ENCODE measurements at places on chromosomes 3 and 15.

DNA sequence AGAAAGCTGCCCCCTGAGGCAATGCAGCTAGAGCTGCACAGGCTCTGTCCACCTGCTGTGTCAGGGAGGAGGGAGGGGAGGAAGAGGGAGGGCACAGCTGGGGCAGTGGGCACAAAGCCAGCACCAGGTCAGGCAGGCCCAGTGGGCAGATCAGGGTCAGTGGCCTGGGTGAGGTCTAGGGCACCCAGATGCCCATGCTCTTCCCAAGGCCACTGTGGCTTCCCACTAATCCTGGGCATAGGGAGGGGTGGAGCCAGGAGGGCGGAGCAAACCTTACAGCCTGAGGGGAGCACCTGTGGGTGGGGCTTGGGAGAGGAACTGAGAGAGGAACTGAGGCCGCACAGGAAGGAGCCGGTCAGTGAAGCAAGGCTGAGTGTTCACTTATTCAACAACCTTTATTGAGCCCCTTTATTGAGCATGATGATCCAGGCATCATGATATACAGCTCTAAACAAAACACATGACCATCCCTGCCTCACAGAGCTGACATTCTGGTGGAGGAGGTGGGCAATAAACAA lies 55.0 kb downstream of the RHCG start:
- no peak for DNase-seq

- DNase-seq = no peak
Measured at GRCh38 chr3:99950921-99951320, 133.3 kb downstream of the CMSS1 start.

DNA sequence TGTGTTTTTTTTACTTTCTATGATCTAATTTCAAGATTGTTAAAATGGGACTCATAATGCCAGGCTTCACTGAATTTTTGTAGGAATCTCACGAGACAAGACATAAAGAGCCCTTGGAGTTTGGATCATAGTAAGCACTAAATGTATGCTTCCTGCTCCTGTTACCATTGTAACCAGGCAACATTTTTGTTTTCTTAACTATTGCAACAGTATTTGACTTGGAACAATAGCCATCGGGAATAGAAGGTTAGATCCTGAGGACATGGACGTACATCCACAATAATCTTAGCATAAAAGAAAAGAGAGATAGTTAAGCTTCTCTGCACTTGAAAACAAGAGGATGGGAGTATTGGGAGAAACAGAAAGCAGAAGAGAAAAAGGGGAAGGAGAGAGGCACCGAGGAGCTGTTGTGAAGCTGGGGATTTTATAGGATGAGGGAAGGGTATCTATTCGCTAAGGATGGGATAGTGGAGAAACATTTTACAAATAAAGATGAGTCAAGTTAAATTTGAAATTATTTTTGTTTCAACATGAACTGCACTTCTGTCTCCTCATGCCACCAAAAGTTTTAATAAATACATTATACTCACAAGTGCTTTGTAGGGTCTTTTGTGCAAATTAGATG lies 131.4 kb downstream of the TMCO5A start:
- DNase-seq = no peak

GRCh38 chr15:60371175-60372051 lies 26.4 kb downstream of the ANXA2 start:
- no peak for DNase-seq

DNA sequence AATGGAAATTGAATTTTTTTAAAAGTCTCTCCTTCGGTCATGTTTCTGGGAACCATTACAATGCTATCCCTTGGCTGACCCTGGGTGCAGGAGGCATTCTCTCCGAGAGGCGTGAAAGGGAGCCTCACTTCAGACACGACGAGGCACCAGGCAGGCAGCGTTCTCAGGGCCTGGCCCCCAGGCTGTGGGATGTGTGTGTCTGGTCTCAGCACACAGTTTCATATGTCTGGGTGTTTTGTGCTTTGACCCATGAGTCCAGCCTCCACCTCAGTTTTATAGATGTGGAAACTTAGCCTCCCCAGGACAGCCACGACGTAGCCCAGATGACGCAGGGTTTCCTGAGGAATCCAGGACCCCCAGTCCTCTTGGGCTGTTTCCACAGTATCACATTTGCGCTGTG lies 34.0 kb downstream of the FGD5 start:
- DNase-seq = no peak

GRCh38 chr3:171965067-171965712 lies 74.2 kb upstream of the FNDC3B start:
- no peak for DNase-seq

DNA sequence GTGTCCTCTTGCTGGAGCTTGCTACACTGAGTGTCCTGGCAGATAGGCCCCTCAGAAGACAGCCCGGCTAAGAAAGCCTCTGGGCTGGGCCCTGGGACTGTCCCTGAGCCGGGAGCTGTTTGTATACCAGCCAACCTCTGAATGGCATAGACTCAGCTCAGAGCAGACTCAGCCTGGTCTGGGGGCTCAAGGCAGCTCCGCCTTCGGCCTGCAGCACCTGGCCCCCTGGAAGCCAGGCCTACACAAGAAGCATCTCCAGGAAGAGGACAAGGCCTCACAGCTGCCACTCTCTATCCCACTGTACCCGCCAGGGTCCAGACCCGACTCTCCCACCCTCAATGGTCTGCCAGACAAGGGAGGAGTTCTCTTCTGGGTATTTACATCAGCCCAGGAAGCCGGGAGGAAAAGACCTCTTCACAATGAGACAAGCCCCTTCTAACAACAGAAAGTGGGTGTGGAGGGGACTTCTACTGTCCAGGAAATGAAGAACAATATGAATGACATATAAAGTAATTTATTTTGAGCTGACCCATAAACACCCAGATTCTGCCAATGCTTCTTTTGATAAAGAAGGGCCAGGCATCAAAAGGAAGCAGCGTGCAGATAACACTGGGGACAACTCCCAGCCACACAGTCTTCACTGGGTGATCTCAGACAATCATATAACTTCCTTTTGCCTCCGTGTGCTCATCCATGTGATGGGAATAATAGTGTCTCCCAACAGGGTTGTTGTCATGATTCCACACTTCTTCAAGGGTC lies 110.2 kb downstream of the TPRA1 start:
- no peak for DNase-seq

GRCh38 chr15:66294932-66295235 lies 1.5 kb downstream of the DIS3L start:
- no peak for DNase-seq

- DNase-seq = no peak
Measured at GRCh38 chr15:99914723-99915122, 181.5 kb upstream of the LYSMD4 start.

DNA sequence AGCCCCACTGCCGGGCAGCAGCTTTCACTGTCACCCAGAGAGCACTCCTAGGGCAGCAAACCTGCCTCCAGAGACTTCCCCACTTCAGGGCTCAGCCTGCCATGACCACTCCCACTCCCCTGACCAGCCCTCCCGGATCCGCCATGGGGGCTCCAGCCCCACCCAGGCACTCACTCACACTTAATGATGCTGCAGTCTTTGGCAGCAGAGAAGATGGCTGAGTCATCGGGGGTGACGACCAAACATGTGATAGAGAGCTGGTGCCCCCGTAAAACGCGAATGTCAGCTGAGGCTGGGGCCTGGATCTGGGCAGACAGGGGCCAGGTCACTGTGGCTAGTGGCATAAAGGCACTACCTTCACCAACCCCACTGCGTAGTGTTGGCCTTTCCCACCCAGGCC lies 4.7 kb downstream of the RRP9 start:
- no peak for DNase-seq

DNA sequence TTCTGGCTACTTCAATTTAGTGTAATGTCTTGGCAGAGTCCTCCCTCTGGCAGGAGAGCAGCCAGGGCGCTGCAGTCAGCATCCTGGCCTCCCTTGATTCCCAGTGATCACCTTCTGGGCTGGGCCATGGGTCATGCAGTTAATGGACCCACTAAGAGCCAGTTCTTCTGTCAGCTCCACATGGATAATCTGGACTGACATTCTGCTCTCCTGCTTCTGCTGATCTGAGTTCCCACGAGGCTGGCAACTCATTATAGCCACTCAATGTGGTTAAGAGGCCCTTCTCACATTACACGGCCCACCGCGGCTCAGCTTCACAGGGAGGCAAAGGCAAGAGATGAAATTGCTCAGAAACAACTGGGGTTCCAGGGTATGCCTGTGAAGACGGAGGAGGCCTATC lies 94.0 kb downstream of the WDR76 start:
- DNase-seq = no peak

DNA sequence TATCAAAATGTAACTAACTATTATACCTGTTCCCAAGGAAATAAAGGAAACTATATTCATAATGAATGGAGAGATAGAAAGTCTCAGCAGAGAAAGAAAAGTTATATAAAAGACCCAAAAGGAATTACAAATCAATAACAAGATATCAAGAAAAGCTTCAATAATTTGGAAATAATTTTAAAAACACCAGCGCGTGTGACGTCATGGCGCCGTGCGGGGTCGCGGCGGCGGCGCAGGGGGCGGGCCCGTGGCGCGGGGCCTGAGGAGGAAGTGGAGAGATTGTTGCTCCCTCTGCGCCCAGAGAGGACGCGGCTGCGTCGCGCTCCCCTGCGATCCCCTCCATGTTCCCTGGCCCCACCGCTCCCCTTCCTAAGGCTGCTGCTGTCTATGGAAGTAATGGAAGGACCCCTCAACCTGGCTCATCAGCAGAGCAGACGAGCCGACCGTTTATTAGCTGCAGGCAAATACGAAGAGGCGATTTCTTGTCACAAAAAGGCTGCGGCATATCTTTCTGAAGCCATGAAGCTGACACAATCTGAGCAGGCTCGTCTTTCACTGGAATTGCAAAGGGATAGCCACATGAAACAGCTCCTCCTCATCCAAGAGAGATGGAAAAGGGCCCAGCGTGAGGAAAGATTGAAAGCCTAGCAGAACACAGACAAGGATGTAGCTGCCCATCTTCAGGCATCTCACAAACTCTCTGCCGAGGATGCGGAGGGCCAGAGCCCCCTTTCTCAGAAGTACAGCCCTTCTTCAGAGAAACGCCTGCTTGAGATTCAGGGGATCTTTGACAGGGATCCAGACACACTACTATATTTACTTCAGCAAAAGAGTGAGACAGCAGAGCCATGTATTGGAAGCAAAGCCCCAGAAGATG lies 4.1 kb downstream of the XCR1 start:
- no peak for DNase-seq

GRCh38 chr15:29348336-29348914 lies 78.8 kb upstream of the NSMCE3 start:
- no peak for DNase-seq

DNA sequence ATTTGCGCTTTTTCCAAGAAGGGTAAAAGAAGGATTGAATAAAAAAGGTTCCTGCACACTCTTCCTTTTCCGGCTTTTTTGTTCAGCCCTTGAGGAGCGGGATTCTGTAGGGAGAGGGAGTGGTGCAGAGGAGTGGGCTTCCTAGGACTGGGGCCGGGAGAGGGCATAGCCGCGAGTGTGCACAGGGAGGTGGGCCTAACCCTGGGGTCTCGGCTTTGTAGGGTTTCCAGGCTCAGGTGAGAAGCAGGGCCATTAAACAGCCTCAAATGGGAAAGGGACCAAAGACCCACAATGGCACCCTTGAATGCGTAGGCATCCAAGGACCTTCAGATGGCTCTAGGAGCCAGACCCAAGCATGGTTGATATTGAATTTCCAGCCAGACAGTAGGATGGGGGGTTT lies 35.4 kb upstream of the RAB6B start:
- DNase-seq = no peak

DNA sequence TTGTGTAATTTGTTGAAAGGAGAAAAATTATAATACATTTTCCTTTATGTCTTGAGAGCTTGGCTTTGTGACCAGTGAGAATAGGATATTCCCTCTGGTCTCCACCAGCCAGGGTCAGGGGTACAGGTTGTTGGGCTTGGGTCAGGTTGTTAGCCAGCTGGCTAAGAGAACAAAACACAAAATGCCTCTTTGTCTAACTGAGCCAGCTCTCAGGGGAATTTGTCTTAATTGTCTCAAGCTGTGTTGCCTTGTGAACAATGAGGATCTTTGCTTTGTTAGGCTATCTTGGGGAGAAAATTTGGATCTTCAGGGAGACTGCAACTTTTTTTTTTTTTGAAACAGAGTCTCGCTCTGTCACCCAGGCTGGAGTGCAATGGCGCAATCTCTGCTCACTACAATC lies 17.7 kb upstream of the GK5 start:
- DNase-seq = no peak

DNA sequence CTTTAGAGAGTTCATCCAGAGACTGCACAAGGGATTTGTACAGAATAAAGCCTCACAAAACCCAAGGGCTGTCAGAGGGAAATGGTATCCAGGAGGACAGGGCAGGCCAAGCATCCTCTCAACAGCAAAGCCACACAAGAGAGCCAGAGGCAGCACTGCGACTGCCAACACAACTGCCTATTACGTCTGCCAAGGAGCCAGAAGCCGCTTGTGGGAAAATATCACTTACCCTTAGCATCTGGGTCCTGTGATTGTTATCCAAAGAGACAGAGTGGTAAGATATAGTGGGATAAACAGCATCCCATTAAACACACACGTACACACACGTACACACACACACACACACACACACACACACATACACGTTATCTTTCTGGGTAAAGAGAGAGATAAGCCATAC lies 618.3 kb upstream of the AGTR1 start:
- no peak for DNase-seq

GRCh38 chr15:88013111-88013510 lies 243.4 kb downstream of the NTRK3 start:
- DNase-seq = no peak

All from effector CD8-positive, alpha-beta T cell (primary cell).